Activated naive CD8-positive, alpha-beta T cell treated with anti-CD3 and anti-CD28 coated beads for 36 hours (primary cell): ENCODE measurements at places on chromosomes 4 and X.
A peak's percentile ranks its signal among the peaks of the same experiment; 100 is the strongest.

DNA sequence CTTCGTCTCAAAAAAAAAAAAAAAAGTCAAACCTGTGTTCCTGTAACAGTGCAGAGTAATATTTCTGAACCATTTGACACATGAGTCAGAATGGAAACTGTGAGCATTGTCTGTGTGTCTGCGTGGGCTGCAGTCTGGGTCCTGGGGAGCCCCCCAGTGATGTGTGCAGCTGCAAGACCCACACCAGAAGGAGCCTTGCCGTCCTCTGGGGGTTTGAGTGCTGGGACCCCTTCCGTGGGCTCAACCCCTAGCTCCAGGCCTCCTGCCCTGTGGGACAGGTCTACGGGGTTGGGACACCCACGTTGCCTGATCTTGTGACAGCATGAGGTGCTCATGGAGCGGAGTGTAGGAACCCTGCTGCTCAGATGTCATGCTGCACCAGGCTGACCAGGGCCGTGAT, 43.7 kb downstream of the DDX3X start:
- DNase-seq: peak; percentile 47

DNA sequence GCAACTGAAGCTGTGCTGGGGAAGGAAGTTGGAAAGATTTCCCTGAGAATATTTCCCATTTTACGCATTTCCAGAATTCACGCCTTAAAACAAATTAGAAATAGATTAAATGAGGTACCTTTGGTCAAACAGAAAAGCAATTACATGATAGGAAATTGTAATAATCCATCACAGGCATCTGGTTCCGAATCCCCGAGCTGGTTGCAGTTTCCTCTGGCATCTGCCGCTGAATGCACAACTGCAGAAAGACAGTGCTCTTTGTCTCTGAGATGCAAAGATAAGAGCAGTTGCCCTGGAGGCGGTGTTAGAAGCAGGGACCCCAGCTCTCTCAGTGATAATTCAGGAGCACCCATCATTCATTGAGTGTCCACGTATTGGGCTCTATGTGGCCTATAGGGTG, 224.4 kb downstream of the LDB2 start:
- no peak for DNase-seq

DNA sequence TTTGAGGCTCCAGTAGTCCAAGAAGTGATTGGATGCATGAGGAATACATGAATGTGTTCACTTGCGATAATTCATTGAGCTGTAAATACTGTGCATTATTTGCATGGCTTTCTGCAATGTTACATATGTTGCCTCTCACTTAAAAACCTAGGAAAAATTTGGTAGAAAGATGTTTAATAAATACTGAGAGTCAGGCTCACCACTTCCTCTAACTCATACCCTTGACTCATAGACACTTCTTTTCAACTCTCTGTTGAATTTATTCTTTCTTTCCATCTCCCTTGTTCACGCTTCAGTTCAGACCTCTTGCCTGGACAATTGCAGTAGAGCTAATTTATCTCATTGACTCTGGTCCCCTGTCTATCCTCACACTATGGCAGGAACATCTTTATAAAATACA, 35.8 kb upstream of the LEF1 start:
- DNase-seq: no peak

GRCh38 chr4:10579648-10580047, 104.9 kb downstream of the CLNK start:
- DNase-seq: no peak

DNA sequence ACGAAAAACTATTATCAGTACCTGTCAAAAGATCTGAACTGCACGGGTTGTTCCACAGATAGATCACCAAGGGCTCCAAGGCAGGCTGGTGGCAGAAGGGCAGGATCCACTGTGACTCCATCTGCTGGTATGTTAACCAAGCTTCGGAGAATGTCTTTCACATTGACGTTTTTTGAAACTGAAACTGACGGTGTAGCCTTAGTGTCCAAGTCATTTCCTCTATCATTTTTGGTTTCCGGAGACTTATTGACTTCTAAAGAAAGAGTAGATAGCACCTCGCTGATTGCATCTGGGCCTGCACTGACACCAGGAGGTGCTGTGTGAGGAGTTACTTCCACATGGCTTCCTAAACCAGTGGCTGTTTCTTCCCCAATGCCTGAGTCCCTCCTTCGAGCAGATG, 186.9 kb downstream of the LRBA start:
- DNase-seq: peak; percentile 7
